ENCODE measurements at places on chromosomes 3 and 15.

GRCh38 chr15:33089878-33090757 lies 104.4 kb downstream of the FMN1 start:
- no peak overlapping the region for H3K4me3 ChIP-seq
- no peak overlapping the region for H3K27ac ChIP-seq
- H3K4me1 ChIP-seq, result no peaks in the 10 kb centered on the region
- no peak for DNase-seq
- H3K36me3 ChIP-seq, result no peaks in the 10 kb centered on the region

- H3K27me3 ChIP-seq, result no peaks in the 10 kb centered on the region
- no peaks in the 10 kb centered on the region for H3K36me3 ChIP-seq
- no peak overlapping the region for H3K4me3 ChIP-seq
- peak overlapping the region; percentile 73 for H3K27ac ChIP-seq
These were observed 126.8 kb downstream of the MITF start for GRCh38 chr3:69865925-69866679.

DNA sequence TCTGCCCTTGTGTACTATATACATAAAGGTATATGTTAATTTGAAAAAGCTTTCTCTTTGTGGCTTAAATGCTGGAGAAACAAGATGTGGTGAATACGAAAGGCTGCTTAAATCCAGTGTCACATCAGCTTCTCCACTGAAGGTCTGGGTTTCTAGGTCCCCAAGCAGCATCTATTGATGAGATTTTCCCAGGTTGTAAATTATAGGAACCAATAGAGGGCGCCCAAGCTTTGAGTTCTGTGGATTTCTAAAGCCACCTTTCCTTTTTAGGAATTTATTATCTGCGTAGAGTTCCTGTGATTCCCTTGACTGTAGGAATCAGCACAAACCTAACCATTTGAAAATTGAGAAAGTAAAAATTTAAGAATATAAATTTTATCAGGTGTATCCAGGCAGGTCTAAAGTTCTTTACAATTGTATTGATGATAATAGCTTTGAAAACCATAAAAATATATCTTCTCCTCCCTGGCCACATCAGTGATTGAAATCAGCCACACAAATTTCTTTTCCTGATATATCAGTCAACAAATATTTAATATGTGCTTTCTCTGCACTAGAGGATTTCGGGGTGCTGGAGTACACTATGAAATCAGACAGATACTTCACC lies 88.3 kb upstream of the ADAMTSL3 start:
- H3K27ac ChIP-seq, result no peak overlapping the region
- no peaks in the 10 kb centered on the region for H3K36me3 ChIP-seq
- no peaks in the 10 kb centered on the region for H3K4me1 ChIP-seq
- no peak overlapping the region for H3K4me3 ChIP-seq
- DNase-seq, result no peak
- H3K27me3 ChIP-seq, result no peaks in the 10 kb centered on the region

GRCh38 chr3:179474480-179474879 lies 23.2 kb upstream of the GNB4 start:
- no peak for DNase-seq
- no peaks in the 10 kb centered on the region for H3K36me3 ChIP-seq
- H3K27me3 ChIP-seq, result no peaks in the 10 kb centered on the region
- H3K4me3 ChIP-seq, result no peak overlapping the region
- H3K27ac ChIP-seq, result no peak overlapping the region

DNA sequence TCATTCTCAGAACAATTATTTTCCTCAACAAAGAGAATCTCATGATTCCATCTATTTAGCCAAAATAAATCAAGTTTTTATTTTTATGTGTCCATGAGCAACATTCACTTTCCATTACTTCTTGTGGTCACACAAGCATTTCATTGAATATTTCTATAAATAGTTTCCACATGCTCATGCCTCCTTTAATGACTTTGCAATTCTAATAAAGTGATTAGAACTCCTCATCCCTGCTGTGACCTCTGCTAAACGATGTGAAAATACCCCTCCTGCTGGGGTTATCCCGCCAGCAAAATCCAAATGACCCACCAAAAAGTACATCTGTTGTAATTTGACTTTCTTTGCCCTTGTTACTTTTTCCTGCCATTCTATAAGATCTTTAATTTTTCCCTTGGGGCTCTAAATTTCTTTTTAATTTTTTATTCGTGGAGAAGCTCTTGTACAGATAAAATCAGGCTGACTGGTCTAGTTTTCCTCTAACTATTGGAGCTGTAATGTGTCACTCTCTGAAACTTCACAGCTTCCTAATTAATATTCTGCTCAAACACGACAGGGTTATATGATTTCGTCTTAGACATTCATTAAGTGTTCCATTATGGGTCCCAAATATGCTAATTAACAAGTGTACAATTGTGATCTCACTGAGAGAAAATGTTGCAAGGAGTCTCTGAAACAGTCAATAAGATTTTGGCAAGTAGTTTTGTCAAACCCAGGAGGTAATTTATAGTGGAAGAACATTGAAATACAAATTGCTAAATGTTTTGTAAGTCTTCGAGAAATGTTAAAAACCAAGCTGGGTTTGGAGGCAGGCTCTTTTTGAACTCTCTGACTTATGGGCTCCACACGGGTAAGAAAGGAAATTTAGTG lies 533.1 kb upstream of the NAALADL2 start:
- H3K27me3 ChIP-seq, result no peaks in the 10 kb centered on the region
- no peak for DNase-seq
- no peaks in the 10 kb centered on the region for H3K4me1 ChIP-seq
- H3K4me3 ChIP-seq, result no peak overlapping the region
- no peaks in the 10 kb centered on the region for H3K36me3 ChIP-seq

DNA sequence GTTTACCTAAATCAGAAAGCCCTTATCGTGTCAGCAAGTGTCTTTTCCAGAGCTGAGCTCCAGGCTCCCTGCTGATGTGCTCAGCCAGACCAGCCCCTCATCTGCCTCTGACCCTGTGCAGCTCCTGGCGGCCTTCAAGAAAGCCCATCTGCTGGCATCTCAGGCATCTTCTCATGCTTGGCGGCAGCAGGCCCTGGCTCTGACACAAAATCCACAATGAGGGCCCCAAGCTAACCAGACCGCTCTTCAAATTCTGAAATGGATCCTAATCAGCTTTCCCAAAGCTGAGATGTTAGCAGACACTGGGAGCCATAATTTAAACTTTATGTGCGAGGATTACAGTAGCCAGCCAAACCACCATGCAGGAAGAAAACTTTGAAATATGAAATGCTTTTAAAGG lies 50.8 kb upstream of the CTDSPL start:
- no peak overlapping the region for H3K4me3 ChIP-seq
- no peaks in the 10 kb centered on the region for H3K36me3 ChIP-seq
- H3K27ac ChIP-seq, result no peak overlapping the region
- no peak for DNase-seq
- no peaks in the 10 kb centered on the region for H3K4me1 ChIP-seq

- no peak overlapping the region for H3K4me3 ChIP-seq
- no peaks in the 10 kb centered on the region for H3K4me1 ChIP-seq
- no peak for DNase-seq
- H3K36me3 ChIP-seq, result no peaks in the 10 kb centered on the region
- no peak overlapping the region for H3K27ac ChIP-seq
- no peaks in the 10 kb centered on the region for H3K27me3 ChIP-seq
These were observed 82.4 kb downstream of the P3H2 start for GRCh38 chr3:190038050-190038933.

DNA sequence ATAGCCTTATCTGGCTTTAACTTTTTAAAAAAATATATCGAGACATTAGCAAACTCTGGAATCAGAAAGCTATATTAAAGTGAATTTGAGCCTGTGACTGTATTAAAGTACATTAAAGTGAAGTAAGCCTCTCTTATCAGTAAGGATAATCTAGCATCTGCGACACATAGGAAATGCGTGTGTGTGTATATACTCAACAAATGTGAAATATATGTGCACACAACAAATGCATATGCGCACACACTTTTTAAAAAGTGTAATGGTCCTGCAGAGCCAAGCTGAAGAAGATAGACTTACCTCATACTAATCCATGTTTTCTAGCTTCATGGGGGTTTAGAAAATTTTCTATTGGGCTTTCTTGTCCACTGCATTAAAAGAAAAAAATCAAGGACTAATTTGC lies 437.1 kb downstream of the ZIC1 start:
- H3K27ac ChIP-seq, result no peak overlapping the region
- H3K27me3 ChIP-seq, result no peaks in the 10 kb centered on the region
- no peak for DNase-seq
- no peak overlapping the region for H3K4me3 ChIP-seq

GRCh38 chr3:167843886-167844285 lies 108.4 kb downstream of the SERPINI1 start:
- no peak for DNase-seq
- H3K27ac ChIP-seq, result no peak overlapping the region
- H3K4me3 ChIP-seq, result no peak overlapping the region
- H3K36me3 ChIP-seq, result no peaks in the 10 kb centered on the region

DNA sequence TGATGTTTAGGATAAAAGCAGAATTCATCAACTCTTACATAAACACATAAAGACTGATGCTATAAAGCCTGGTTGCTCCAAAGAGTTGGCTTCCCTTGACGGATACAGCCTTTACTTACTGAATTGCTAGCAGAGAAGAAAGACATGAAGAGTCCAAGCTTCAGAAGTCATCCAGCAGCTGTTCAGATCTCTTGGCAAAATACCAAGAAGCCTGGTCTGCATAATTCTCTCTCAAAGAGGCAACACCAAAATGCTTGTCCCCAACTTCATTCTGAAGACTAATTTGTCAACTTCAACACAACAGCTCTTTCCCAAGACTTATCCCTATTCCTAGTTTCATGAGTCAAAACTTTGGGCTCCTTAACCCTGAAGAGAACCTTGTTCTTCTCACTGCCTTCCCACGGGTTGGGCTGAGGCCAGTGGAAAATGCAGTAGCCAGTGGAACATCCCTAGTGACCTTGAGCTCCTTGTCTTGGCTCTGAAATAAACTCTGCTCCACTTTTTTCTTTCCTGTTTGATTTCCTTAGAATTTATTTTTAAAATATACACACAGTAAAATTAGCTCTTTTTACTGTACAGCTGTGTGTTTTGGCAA lies 119.2 kb upstream of the THBS1 start:
- H3K27ac ChIP-seq, result peak overlapping the region; percentile 19
- DNase-seq, result peak; percentile 45
- H3K4me3 ChIP-seq, result no peak overlapping the region
- H3K36me3 ChIP-seq, result no peaks in the 10 kb centered on the region

DNA sequence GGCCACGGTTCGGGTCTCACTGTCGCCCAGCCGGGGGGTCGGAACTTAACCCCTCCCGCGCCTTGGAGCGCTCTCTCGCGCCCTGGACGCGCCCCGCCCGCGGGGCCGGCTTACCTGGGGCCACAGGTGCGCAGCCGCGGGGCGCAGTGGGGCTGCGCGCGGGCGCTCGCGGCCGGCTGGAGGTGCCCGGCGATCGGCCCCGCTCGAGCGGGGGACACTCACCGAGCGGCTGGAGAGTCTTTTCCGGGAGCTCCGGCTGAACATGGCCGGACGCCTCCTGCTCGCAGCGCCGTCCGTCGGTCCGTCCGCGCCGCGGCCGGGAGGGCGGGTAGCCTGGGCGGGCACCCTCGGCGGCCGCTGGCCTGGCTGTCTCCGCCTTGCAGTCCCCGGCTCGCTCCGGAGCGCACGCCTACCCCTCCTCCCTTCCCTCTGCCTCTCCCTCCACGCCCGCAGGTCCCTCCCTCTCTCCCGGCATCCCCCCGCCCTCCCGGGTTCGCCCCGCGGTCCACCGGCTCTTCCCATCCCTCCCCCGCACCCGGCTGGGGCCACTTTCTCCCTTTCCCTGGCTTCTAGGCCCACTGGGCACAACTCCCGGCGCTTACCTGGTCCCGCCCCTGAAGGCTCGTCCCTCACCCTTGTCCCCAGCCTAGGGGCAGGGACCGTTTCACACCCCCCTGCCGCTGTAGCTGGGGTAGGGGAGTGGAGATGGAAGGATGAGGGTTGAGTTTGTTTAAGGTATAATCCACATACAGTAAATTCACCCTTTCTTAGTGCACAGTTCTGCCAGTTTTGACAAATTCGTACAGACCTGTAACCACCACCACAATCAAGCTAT lies 220.1 kb upstream of the PRICKLE2 start:
- peak overlapping the region; percentile 29 for H3K4me3 ChIP-seq
- H3K4me1 ChIP-seq, result no peaks in the 10 kb centered on the region
- no peaks in the 10 kb centered on the region for H3K36me3 ChIP-seq

GRCh38 chr3:11989383-11990038 lies 14.7 kb upstream of the SYN2 start:
- H3K27me3 ChIP-seq, result no peaks in the 10 kb centered on the region
- no peak overlapping the region for H3K4me3 ChIP-seq
- no peak overlapping the region for H3K27ac ChIP-seq
- no peaks in the 10 kb centered on the region for H3K36me3 ChIP-seq
- no peak for DNase-seq

- no peak overlapping the region for H3K4me3 ChIP-seq
- H3K4me1 ChIP-seq, result no peaks in the 10 kb centered on the region
- H3K27me3 ChIP-seq, result no peaks in the 10 kb centered on the region
- no peaks in the 10 kb centered on the region for H3K36me3 ChIP-seq
These were observed 83.4 kb upstream of the FAM3D start for GRCh38 chr3:58749948-58750347.

DNA sequence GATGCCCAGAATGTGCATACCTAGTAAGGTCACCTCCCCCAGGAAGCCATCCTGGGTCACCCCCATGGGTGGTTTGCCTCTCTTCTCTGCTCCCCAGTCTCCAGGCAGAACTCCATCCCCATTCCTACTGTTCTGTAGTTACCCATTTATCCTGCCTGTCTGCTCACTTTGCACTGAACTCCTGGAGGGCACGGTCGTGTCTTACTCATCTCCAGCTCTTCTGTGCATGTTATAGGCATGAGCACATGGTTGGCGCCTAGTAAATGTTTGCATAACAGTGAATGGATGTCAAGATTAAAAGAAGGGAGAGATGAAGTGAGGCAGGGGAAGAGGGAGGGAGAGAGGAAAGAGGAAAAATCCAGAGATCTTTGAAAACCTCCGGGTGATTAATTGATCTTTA lies 208.4 kb upstream of the TRIM42 start:
- no peaks in the 10 kb centered on the region for H3K4me1 ChIP-seq
- H3K36me3 ChIP-seq, result no peaks in the 10 kb centered on the region
- no peak overlapping the region for H3K4me3 ChIP-seq
- no peak overlapping the region for H3K27ac ChIP-seq
- no peaks in the 10 kb centered on the region for H3K27me3 ChIP-seq

- H3K4me1 ChIP-seq, result no peaks in the 10 kb centered on the region
- H3K4me3 ChIP-seq, result no peak overlapping the region
- H3K36me3 ChIP-seq, result no peaks in the 10 kb centered on the region
- no peaks in the 10 kb centered on the region for H3K27me3 ChIP-seq
- H3K27ac ChIP-seq, result no peak overlapping the region
These were observed 6.4 kb upstream of the ITGB5 start for GRCh38 chr3:124893526-124893925.

DNA sequence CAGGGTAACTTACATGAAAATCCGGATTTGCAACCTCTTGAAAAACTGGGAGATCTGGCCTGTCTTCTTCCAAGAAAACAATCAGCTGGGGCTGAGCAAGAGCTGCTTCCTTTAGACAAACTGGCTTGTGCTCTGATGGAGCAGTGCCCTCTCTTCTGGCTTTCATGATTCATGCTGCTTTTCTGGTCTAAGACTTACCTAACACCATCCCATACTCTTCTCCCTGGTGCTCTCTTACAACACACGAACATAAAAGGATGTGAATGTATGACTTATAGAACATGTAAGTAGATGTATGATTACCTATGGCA lies 9.9 kb downstream of the TJP1 start:
- H3K27me3 ChIP-seq, result no peaks in the 10 kb centered on the region
- DNase-seq, result no peak
